ENCODE measurements at places on chromosomes 1 and 21.

- DNase-seq: no peak
Measured at GRCh38 chr1:214518361-214518760, 33.0 kb downstream of the PTPN14 start.

GRCh38 chr1:230832476-230832875 lies 35.8 kb downstream of the C1orf198 start:
- DNase-seq: no peak

DNA sequence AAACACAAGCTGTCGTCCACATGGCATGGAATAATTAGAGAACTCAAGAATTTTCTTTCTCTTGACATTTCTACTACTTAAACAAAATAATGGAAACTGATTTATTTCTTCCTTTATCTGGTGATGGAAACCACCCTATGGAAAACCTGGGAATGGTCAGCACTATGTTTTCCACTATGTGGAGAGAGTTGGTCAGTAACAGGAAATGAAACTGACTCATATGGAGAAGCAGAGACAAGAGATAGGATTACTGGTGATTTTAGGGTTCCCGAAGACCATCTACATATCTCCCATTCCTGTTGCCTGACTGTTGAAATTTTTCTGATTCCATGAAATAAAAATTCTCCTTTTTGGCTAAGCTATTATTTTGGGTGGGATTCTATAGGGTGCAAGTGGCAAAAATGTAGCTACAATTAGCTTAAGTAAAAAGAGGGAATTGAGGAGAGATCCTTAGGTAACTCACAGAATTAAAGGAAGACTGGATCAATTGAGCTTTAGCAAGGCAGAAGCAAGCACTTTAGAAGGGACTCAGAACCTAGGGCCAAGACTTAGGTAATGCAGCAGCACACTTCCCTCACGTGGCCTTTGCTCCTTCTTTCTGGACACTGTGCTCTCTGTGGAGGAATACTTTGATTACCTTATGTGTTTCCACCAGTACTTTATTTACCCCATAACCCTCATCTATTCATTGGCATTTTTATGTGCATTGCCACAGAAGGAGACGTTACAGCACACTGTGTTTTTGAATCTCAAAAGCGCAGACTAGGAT lies 89.6 kb downstream of the LEPR start:
- DNase-seq: no peak

- DNase-seq: no peak
Measured at GRCh38 chr1:207218512-207219362, 102.7 kb upstream of the CD55 start.

DNA sequence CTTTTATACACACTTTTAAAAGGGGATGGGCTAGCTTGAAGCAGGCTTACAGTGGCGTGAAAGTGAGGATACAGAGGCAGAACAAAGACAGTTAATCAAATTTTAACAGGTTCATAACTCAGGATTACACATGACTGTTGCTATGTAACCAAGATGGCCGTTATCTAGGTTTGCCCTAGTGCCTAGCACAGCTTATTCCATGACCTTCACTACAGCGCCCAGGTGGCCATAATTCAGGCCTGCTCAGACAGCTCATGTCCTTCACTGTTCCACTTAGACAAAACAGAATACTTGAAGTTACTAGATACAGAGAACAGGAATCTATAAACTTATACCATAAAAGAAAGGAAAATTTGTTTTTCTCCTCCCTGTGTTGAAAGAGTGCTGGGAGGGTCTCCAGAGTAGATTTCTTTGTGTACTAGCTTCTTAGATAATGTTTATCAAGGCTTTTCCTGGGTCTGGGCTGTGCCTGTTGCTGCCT lies 6.2 kb upstream of the SPRR2F start:
- no peak for DNase-seq

DNA sequence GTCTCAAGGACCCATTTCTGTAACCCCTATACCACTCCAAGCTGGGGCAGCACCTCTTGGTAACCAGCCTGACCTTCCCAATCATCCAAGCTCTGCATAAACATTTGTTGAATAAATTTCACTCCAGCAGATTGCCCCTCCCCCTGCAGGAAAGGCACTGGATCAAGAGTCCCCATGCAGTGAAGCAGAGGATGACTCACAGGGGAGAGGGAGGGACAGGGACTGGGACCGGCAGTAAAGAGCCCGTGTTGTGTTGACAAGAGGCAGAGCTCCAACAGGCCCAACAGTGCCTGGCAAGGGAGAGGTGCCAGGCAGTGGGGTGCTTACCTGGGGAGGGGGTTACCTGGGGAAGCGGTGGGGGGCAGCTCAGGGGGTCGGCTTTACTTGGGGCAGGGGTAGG lies 32.3 kb downstream of the SLC9A1 start:
- no peak for DNase-seq

DNA sequence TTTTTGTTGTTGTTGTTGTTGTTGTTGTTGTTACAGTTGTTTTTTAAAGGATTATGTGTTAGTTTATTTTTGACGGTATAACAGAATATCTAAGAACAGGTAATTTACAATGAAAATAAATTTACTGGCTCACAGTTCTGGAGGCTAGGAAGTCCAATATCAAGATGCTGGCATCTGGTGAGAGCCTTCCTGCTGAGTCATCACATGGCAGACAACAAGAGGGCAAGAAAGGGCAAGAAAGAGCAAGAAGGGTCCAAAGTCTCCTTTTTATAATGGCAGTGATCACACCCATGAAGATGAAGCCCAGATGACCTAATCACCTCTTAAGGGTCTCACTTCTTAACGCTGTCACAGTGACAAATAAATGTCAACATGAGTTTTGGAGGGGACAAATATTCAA lies 142.1 kb downstream of the NEGR1 start:
- DNase-seq: no peak

- DNase-seq: no peak
Measured at GRCh38 chr1:199292896-199293295, 654.1 kb downstream of the PTPRC start.

DNA sequence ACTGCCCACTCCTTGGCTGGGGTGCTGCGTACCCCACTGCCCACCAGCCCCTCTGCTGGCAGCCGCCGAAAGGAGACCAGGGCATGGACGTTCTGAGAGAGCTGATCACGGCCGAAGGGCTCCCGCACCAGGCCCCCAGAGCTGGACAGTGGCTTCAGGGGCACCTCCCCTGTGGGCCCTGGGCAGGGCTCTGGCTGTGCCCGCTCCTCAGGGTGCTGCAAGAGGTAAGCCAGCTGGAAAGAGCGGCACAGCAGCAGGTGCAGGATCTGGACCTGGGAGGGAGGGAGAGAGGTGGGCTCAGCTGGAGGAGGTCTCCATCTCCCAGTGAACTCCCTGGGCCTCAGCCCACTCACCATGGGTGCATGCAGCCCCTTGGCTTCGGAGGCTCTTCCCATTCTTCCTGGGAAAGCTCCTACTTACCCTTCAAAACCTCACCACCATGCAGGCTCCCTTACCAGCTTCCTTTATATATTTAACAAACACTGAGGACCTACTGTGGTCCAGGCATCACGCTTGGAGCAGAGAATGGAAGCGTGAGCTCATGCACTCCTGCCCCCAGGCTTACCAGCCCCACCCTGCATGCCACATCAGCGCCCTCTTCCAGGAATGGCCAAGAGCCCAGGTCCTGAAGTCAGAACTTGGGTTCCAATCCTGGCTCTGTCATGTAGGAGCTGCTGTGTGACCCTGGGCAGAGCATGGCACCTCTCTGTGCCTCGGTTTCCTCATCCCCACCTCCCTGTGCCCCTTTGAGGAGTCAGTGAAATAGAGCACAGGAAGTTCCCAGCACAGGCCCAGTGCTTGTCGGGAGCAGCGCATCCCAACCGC lies 6.8 kb upstream of the KIF17 start:
- no peak for DNase-seq

DNA sequence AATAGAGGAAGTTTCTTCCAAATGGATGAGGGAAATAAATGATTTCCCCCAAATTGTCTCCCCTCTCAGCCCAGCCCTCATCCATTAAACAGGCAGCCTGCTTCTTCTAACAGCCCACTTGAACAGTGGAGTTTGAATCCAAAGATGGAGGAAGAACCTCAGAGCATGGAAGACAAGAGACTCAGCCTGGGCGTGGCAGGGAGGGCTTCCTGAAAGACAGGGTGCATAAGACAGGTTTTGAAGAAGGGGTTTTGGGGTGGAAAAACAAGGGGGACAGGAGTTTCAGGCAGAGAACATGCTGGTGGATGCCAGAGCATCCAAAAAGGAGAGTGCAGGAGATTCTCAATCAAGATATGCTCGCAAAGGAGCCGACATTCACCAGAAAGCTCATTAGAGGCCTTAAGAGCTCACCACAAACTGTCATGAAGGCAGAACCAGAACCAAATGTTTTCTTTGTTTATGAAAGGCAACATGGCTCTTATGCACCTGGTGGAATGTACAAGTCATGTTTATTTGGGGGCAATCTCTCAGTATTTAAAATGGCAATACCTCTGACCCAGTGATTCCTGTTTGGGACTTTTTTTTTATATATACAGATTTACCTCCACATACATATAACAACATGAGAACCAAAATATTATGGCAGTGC lies 26.5 kb upstream of the TSPEAR start:
- no peak for DNase-seq

GRCh38 chr1:170583186-170583585 lies 51.2 kb downstream of the GORAB start:
- DNase-seq: no peak

GRCh38 chr1:17098446-17099317 lies 20.6 kb downstream of the PADI2 start:
- DNase-seq: no peak

DNA sequence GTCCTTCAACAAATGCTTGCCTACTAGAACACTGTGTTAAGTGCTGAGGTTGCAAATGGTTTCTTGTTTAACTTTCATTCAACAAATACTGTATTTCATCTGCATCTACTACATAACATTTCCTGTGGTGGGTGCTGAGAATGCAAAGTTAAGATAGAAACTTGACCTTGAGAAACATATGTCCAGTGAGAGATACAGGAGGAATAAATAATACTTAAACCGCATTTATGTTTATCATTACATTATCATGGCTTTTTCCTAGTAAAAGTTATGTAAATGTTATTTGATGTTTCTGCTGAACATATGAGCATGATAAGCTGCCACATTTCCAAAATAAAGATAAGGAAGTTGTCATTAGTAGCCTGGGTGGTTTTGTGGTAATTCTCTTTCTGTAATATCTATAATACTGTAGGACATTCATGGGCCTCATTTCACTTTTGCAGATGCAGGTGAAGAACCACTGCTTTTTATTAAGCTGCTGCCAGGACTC lies 590.4 kb downstream of the PLPP3 start:
- DNase-seq: no peak

GRCh38 chr1:54853793-54854370 lies 33.1 kb downstream of the DHCR24 start:
- no peak for DNase-seq

DNA sequence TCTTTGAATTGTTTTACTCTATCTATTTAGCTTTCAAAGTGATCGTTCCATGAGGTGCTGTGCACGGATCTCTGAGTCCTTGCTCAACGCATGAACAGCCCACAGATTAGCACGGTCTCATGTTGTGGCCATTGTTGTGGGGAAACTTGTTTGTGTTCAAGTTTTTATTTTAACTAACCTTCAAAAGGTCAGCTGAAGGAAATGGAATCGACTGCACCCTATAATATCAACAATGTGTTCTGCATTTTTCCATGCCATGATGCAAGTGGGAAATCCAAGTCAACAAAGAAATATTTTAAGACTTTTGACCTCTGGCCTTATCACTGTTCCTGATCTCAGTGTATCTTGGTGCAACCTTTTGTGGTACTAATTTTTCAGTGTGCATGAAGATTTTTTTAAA lies 6.1 kb downstream of the SH2D1B start:
- DNase-seq: no peak

GRCh38 chr21:33761441-33762036 lies 119.2 kb downstream of the ITSN1 start:
- no peak for DNase-seq

GRCh38 chr1:211320980-211321379 lies 5.7 kb upstream of the TRAF5 start:
- no peak for DNase-seq

GRCh38 chr1:236922190-236922589 lies 82.1 kb downstream of the MT1HL1 start:
- no peak for DNase-seq

GRCh38 chr1:58839846-58840835 lies 56.3 kb upstream of the JUN start:
- DNase-seq: no peak

DNA sequence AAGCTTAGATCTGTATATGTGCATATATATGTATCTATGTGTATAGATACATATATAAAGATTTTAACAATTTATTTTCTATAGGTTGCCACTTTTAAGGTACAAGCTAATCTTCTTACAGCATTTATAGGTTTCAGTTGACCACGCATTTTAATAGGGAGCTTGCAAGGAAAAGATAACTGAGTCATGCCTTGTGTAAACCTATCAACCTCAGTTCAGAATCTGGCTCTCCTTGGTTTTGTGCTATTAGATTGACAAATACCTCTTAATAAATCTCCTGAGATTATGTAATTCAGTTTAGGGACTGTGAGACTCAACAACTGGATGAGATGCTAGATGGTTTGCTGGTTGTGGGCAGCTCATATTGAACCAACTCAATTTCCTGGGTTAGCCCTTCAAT lies 114.7 kb upstream of the SERBP1 start:
- no peak for DNase-seq

- DNase-seq: no peak
Measured at GRCh38 chr1:11342621-11343032, 69.6 kb downstream of the UBIAD1 start.

DNA sequence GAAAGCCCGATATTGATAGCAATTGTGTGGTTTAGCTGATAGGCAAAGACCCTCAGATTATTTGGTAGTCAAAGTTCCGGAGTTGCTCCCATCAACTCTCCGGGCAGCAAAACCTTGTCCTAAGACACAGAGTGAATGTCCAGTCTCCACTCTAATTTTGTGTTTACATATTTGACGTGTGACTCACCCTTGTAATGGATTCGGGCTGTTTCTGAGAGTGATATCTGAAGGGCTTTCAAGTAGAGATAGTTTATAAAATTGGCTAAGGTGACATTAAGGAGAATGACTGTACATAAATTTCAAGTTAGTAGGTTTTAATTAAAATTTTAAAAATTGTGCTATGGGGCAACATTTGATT lies 154.2 kb downstream of the CNIH3 start:
- no peak for DNase-seq

DNA sequence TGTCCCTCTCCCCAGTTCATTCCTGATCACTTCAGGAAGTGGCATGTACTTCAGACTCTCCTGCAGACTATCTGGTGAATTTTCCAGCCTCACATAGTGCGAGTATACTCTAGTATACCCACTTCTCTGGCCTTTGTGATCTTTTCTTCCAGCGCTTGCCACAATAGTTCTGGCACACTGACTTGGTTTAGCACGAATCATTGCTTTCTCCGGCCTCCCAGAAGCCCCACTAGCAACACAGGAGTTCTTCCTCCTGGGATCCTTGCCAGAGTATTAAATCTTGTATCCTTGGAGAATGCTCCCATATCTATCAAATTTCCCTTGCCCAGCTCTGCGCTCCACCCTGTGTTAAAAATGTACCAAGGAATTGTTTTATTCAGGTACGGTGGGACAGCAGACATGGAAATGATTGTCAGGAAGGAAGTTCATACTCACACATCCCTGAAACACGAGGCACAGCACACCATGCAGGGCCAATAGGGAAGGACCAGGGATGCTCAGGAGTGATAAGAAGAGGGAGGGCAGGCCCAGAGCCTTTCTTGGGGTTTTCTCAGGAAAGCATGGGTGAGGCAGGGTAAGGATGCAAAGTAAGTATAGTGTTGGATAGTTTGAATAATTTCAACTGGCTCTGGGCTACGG lies 136.7 kb downstream of the ADSS2 start:
- no peak for DNase-seq
